ENCODE measurements at places on chromosomes 7 and 10.

GRCh38 chr7:91041901-91042484 lies 222.2 kb upstream of the FZD1 start:
- peak; percentile 36 for DNase-seq

- no peak for DNase-seq
Measured at GRCh38 chr7:47488969-47489342, 93.0 kb downstream of the TNS3 start.

GRCh38 chr7:31051598-31052486 lies at the start of gene ADCYAP1R1:
Gene ADCYAP1R1 (plus strand): TSS chr7:31052308. CDS start chr7:31063265, 10,957 bp downstream.
- DNase-seq, result no peak

GRCh38 chr10:74474022-74474713 lies 323.1 kb downstream of the ADK start:
- DNase-seq, result no peak

DNA sequence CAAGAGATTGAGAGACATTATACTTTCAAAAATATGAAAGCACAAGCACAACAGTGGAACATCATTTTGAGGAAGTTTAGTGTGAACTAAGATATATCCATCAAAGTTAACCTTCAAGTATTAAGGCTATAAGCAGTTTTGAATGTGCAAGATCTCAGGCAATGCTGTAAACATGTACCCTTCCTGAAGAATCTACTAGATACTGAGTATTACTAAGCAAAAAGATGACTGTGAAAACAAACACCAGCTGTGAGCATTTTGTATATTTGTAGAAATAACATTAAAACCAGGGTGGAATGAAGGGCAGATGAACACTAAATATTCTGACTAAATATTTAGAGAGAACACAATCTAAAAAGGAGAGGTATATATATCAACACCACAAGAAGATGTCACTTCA lies 41.3 kb upstream of the ADRA2A start:
- no peak for DNase-seq

GRCh38 chr7:77217474-77218185 lies 18.0 kb upstream of the FGL2 start:
- peak; percentile 48 for DNase-seq

- DNase-seq, result no peak
Measured at GRCh38 chr10:10259013-10259412, 758.7 kb upstream of the CELF2 start.

- DNase-seq, result no peak
Measured at GRCh38 chr7:1548438-1548831, 7.6 kb downstream of the TMEM184A start.

- DNase-seq, result peak; percentile 43
Measured at GRCh38 chr7:79452495-79453265, 787 bp downstream of the MAGI2 start.

DNA sequence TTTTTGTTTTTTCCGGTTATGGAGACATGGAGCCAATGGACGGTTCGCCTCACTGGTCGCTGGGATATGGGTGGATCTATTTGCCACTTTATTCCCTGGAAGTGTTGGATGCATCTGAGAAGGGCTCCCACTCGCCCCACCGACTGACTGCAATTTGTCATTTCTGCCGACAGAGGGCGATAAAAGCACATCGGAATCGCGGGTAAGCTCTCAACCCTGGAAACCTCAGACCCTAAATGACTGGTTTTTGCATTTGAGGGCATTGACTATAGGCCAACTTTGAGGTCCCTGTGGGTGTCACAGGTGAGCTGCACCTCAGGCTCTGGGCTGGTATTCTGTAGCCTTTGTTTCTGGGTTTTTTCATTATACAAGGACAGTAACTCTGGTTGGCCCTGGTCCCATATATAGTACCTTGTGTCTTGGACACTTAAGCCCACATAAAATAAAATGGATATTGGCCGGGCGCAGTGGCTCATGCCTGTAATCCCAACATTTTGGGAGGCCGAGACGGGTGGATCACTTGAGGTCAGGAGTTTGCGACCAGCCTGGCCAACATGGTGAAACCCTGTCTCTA lies 11.9 kb upstream of the OPALIN start:
- peak; percentile 41 for DNase-seq

DNA sequence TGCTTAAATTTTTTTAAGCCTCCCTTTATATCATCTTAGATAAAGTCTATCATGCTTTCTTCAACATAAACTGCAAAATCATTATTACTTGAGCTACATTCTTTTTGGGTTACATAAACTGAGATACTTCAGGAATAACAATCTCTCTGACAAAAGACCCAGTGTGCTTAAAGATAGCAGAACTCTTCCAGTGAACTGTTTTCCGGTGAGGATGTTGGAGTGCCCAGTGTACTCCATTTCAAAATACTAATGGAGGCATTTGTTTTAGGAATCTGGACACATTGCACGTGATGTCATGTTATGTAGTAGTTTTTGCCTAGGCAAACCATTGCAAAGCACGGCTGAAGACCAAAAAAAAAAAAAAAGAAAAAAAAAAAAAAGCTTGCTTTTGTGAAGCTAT lies 388.2 kb upstream of the CELF2 start:
- DNase-seq, result no peak

- no peak for DNase-seq
Measured at GRCh38 chr10:121615836-121616235, 17.6 kb upstream of the FGFR2 start.

DNA sequence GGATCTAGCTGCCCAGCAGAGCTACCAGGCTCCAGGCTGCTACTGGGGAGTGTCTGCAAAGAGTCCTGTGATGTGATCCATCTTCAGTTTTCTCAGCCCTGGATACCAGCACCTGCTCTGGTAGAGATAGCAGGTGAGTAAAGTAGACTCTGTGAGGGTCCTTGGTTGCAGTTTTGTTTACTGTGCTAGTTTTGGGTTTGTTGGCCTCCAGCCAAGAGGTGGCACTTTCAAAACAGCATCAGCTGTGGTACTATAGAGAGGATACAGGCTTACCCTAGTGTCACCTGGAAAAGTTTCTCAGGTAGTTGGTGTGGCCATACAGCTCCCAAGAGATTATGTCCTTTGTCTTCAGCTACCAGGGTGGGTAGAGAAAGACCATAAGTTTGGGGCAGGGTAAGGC lies 56.3 kb downstream of the MTERF1 start:
- no peak for DNase-seq

GRCh38 chr10:80518807-80519360 lies 18.8 kb upstream of the SH2D4B start:
- DNase-seq, result no peak

- peak; percentile 23 for DNase-seq
Measured at GRCh38 chr7:111931016-111931517, 275.1 kb downstream of the DOCK4 start.

GRCh38 chr7:51300762-51301674 lies 15.6 kb downstream of the COBL start:
- DNase-seq, result no peak

GRCh38 chr7:1092806-1093501 lies 5.0 kb downstream of the GPER1 start:
- DNase-seq, result no peak

DNA sequence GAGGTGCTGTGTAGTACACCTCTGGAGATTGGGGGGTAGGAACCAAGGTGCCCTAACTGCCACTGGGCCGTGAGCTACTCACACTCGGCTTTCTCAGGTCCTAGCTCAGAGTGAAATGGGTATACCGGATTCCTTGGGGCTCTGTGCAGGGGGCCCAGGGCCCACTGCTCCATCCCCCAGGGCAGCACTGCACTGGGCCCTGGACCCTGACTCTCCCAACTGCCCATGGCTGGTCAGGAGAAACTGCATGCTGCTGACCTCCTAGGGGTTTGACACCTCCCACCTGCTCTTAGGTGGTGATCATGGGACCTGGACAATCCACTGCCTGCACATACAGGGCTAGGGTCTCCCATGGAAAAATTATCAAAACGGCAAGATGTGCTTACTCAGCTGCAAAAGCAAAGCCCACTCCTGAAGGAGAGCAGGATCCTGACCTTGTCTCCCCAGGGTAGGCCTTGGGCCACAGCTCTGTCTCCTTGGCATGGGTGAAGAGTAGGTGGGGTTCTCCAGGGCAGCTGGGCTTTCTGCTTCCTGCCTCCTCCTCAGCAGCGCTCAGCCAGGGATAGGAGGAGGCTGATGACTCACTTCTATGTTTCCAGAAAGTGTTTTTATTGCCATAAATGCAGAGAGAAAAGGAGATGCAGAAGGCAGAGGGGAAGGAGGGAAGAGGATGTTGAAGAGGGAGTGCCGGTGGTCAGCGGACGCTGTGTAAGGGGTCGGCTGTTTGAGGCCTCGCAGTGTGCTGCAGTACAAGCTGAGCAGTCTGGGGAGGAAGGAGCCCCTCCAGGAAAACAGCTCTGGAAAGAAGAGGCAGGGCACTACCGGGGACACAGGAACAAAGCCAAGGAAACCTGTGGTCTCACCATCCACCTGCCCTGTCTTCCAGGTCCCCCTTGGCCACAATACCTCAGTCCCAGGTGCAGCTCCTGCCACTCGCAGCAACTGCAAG lies 107.8 kb downstream of the ARHGAP22 start:
- peak; percentile 80 for DNase-seq

DNA sequence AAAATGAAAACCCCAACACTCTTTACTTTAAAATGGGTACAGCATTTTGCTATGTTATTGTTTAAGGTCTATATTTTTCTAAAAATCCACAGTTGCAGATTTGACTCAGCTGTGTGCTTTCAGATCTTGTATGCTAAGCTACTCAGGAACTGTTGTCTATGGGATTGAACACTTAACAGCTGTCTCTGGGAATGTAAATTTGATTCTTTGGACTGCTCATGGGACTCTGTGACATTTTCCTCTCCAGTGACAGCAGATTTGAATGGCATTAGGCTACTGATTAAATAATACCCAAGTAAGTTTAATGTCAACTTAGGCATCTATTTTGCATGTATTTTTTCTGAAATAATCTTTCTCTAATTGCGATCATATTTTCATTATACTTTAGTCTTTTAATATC lies 1.7 kb upstream of the CD36 start:
- no peak for DNase-seq

GRCh38 chr7:14999331-14999730 lies 96.8 kb upstream of the DGKB start:
- DNase-seq, result no peak

DNA sequence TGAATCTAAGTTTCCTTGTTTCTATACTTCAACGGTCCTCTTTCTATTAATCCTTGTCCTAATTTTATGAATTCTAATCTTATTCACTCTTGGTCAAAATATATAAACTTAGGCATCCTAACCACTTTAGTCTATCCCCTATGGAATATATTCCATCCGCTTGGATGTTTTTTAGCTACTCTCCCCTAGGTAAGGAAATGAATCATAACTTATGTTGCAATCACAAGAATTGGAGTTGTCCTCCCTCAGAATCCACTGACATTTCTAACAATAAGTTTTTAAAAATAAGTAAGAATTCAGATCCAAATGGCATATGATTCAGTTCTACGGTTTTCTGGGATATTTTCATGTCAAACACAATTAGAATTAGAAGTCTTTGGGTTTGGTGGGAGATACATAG lies 1081.6 kb downstream of the SORCS1 start:
- DNase-seq, result peak; percentile 71

DNA sequence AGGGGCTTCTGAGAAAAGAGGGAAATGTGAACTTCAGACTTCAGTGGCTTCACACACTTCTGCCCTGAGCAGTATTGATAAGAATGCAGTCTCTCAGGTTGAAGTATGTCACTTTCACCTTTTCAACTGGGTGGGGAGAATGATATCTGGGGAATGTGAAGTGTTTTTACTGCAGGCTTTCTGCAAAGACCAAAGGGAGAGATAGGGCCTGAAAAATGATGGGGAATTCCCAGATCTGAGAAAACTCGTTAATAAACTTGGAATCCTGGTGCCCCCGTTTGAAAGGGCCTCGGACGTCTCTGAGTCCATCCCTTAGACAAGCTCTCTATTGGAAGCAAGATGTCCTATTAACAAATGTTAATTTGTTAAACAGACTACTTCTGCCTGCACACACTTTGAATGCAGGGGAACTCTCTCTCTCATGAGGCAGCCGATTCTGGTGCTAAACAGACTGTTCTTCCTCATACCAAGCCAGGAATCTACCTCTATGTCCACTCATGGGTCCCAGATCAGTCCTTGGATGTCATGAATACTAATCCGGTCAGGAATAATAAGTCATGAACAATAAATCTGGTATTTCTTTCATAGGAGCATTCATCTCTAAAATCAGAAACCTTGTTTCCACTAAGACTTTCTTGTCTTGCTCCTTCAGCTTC lies 193.6 kb downstream of the JCAD start:
- no peak for DNase-seq

DNA sequence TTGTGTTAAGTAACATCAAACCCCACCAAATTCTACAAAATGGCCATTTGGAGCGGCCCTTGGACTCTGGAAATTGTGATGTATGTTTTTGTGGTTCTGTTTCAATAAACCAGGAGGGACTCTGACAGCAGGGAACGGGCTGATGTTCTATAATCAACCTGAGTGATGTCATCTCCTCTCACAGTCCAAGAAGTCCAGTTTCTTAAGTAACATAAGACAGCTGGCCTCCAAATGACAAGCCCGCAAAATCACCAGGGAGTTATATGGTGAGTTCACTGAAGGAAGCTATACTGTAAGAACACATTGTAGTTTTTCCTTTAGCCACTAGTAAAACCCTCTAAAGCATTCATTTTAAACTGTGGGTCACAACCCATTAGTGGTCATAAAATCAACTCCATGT lies 34.0 kb downstream of the GOT1 start:
- DNase-seq, result peak; percentile 69

GRCh38 chr7:94183289-94183749 lies 179.2 kb upstream of the BET1 start:
- DNase-seq, result peak; percentile 99

GRCh38 chr10:127524229-127524628 lies 24.9 kb upstream of the NPS start:
- DNase-seq, result no peak

DNA sequence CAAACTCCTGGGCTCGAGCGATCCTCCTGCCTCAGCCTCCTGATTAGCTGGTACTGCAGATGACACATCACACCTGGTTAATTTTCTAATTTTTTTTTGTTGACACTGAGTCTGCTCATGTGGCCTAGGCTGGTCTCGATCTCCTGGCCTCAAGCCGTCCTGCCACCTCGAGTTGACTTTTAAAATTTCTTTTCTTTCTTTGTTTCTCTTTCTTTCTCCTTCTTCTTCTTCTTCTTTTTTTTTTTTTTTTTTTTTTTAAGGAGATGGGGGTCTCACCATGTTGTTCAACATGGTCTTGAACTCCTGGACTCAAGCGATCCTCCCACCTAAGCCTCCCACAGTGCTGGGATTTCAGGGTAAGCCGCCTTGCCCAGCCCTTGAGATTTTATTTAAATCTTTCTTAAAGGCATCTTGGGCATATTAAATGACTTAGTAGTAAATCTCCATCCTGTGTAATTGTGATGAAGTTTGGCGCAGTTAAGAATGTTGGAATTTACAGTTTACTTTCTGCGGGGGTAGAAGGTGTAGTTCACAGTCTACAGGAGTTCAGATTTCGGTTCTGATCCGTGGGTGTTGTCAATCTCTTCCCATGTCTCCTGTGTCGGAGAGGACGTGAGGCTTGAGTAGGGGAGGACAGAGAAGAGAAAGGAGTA lies 1.0 kb upstream of the ITGA8 start:
- no peak for DNase-seq

GRCh38 chr7:98922392-98923187 lies 44.3 kb downstream of the TRRAP start:
- peak; percentile 78 for DNase-seq

DNA sequence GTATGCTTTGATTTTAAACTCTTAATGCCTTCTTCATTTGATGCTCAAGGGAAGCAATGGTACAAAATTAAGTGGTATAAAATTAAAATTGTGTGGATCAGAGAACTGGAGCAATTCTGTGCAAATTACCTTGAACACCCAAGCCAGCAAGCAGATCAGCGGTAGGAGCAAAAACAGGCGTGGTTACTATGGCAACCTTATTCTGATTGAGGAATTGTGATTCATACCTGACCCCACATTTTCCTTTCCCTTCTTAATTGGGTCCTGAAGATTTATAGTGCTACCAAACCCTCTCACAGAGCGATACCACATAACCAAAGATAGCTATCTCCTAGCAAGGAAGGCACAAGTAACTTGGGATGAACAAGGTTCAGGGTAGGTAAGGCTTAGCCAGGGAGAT lies 72.5 kb upstream of the FZD1 start:
- peak; percentile 27 for DNase-seq

All from fibroblast of mammary gland (primary cell).